ENCODE measurements at places on chromosomes 7 and 10.

DNA sequence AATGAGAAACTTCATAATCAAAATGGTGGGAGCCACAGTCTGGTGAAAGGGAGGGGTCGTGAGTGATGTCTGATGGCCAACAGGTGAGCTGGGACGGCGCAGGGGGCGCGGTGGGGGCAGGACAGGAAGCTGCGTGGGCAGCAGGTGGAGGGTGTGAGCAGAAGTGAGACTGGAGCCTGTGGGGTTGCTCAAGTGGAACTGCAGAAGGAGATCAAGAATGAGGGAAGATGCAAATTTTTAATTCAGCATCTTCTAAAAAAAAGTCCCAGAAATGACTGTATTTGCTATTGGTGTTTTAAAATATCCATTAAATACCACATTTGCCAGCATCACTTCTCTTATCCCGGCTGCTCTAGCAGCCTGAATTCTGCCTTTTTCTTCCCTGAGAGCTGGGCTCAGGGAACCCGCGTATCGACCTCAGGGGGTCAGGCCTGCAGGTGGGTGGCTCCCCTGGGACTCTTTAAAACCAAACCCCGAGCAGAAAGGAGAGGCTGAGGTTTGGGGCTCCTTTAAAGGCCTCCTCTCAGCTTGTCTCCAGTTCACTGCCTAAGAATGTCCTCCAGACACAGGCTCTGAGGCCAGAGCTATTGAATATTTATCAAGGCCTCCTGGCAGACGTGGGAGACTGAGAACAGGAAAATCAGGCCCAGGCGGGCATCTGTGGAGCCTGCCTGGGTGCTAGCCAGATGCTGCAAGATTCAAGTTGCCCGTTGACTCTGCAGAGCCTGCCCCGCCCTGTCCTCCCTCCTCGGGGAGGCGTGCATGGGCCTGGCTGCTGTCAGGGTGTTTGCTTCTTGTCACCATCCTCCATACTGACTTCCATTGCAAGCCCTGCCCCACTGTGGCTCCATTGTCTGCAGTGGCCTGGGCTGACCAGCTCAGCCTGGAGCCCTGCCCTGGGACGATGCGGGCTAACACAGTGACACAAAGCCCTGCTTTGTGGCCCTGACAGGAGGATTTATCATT, 53.9 kb downstream of the SYPL1 start:
- peak; percentile 48 for DNase-seq

DNA sequence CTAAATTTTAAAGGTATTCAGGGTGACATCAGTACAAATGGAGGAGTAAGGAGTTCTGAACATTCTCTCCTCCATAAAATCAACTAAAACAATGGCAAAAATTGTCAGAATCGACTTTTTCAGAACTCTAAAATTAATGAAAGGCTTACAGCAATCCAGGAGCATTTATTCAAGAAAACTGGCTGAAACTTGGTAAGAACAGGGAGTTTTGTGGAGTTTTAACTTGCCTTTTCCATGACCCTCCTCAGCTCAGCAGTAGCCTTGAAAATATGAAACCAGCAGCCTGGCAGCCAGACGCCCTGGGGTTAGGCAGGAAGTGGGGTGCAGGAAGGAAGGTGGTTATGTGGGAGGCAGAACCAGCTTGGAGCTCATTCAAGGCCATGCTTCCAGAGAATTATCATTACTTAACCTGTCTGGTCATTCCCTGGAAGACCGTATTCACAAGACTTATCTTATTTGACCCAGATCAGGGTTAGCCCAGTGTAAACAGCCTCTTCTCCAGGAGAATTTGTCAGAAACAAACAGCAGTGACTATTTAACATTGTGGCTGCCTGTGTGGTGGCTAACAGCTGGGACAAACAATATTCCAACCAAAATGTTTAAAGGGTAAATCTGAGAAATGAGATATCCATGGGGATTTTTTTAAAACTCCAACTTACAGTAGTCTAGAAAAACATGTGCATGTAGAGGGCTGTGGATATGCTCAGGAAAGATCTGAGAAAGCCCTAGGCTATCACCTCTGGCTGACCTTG, 75.7 kb upstream of the MACROH2A2 start:
- DNase-seq = no peak

GRCh38 chr7:46321556-46322205, 400.6 kb upstream of the IGFBP3 start:
- DNase-seq = peak; percentile 73

- no peak for DNase-seq
Measured at GRCh38 chr10:51001587-51001986, 72.7 kb upstream of the PRKG1 start.

GRCh38 chr7:3722396-3722922, 421.4 kb downstream of the SDK1 start:
- DNase-seq = no peak

GRCh38 chr7:94135180-94135579, 131.0 kb upstream of the BET1 start:
- DNase-seq = peak; percentile 58

Measured in COLO829 (cell line).